ENCODE measurements at places on chromosomes 2 and 18.

GRCh38 chr2:190052307-190052706, 10.2 kb downstream of the MSTN start:
- no peak for DNase-seq

DNA sequence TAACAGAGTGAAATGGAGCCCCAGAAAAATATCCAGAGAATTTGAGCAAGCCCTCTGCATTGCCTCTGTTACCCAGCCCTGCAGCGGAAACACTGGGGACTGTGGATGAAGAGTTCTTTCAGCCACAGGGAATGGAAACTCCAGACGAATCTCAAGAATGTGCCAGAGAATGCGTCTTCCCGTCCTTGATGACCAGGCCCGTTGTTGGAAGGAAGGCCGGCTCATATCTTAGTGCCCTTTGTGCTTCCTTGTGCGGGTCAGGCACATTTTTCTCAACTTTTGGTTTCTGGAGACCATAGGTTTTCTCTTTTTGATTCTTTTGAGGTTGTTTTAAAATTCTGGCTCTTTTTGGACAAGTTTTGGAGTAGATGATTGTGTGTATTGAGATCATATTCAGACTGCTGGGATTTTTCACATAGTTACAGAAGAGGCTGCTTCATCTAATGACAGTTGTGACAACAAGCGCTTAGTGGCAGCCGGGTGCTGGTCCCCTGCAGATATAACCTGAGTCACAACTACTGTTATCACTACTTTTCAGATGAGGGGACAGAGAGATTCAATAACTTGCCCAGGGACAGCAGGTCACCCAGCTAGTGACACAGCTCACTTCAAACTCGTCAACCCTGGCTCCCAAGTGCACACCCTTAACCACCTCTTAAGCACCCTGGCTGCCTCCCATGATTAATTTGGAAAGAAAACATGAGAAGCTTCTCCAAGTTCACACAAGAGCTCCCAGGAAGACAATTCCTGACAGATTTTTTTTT, 15.7 kb downstream of the MAL start:
- DNase-seq, result peak; percentile 44

- no peak for DNase-seq
These were observed 18.1 kb downstream of the ABCB11 start for GRCh38 chr2:169012812-169013627.

DNA sequence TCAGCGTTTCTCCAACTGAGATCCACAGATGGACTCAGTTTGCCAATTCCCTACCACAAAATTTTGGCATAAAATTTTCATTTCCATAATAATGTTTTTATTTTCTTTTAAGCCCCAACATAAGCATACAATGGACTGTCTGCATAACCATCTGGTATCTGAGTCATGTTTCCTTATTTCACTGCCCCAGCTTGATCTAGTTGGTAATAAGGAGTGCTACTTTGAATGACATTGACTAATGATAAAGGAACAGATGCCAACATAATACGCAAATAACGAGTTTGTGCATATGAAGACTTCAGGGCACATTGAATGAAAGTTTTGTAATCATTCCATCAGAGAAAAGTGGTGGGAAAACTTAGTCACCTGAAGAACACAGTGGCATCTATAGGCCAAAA, 8.8 kb upstream of the MBD2 start:
- DNase-seq, result no peak

- DNase-seq, result no peak
These were observed 18.1 kb upstream of the ANTXR1 start for GRCh38 chr2:68994864-68995263.

DNA sequence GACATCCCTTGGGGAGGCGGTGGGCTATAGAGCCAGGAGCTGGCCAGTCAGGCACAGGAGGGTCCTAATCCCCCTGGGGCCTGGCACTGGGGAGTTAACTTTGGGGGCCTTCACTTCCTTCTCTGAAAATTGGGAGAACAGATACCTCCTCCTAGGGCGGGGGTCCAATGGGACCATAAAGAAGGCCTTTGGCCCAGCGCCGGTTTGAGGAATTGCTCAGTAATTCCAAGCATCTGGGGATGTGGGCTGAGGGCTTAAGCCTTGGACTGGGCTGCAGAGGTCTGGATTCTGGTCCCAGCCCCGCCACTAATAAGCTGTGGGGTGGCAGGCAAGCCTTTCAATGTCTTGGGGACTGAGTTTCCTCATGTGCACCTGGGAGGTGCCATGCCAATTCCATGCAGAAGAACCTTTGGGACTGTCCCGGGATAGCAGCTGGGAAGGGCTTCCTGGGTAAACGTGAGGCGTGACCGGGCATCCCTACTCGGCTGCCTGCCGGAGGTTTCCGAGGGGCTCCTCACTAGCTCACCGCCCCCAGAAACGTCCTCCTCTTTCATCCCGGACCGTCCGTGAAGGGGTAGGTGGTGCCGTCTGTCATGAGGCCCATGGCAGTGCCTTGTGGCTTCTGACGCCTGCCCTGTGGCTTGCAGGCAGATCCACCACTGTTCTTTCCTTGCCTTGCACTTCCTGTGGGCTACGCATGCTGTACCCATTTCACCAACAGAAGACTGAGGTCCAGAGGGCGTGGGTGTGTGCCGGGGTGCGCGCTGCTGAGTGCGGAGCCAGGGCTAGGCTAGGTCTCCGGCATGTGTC, 67.4 kb upstream of the HPCAL1 start:
- no peak for DNase-seq

GRCh38 chr2:26651799-26652198, 10.6 kb upstream of the CIB4 start:
- DNase-seq, result no peak

DNA sequence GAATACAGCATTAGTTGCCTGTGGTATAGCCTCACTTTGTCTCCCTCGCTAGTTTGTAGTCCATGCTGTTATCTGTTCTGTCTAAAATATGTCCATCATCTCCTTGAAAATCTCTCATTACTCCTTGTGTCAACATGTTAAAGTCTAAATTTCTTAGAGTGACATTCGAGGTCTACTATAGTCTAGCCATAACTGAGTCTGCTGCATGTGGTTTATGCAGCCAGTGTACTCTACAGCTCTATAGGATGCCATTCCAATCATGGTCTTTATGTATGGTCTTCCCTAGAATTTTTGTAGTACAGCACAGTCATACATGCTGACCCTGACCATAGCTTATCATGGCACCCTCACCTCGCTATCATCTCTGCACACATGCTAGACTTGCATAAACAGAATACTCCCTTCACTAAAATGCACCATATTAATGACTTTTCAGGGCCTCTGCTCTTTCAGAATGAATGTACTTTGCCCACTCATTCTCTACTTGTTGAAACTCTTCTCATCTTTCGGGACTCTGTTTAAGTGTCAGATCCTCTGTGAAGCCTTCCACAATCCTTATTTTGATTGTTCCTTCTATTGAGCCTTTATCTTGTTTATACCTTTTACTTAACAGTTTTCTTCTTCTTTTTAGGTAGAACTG, 12.8 kb downstream of the TANK start:
- DNase-seq, result peak; percentile 22

- DNase-seq, result no peak
These were observed 4.5 kb upstream of the RMDN2 start for GRCh38 chr2:37920570-37920969.

DNA sequence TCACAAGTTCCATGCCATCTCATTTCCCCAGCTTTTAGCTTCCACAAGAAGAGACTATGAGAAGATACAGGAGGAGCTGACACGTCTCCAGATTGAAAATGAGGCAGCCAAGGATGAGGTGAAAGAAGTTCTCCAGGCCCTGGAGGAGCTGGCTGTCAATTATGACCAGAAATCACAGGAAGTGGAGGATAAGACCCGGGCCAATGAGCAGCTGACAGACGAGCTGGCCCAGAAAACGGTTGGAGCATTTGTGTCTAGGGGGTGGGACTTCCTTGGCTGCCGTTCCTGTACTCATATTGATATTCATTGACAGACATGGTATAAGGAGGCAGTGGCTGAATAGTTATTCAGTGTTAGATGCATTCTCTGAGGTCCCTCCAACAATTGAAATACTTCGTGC, 57.2 kb upstream of the LYPD6B start:
- DNase-seq, result no peak

GRCh38 chr2:79128406-79128805, 8.1 kb downstream of the REG1A start:
- DNase-seq, result no peak

DNA sequence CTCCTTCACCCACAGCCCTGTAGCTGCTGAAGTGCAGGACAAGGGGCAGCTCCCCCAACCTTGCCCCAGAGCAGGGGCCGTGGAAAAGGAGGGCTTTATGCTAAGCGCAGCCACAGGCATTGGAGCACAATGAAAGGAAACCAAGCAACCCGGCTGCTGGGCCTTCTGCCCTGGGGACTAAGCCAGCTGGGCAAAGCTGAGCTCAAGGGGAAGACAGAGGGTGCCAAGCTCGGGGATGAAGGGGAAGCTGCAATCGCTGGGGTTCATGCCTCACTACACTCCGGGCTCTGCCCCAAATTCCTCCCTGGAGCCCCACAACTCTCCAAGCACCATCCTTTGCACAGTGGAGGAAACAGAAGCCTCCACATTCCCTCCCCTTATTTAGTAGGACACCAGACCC, 12.4 kb downstream of the SFXN5 start:
- DNase-seq, result no peak

DNA sequence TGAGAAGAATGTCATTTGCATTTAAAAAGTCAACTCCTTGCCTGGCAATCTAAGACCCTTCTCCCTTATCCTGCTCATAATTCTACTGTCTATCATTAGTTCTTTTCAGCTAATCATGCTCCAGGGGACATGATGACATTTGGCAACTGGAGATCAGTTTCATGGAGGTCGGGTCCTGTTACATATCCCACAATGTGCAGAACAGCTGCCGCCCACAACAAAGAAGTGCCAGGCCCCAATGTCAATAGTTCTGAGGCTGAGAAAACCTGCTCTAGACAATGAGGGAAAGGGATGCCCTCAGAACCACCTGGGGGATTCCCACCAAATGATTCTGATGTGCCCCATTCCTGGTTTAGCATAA, 53.4 kb upstream of the IL1RL1 start:
- DNase-seq, result no peak

DNA sequence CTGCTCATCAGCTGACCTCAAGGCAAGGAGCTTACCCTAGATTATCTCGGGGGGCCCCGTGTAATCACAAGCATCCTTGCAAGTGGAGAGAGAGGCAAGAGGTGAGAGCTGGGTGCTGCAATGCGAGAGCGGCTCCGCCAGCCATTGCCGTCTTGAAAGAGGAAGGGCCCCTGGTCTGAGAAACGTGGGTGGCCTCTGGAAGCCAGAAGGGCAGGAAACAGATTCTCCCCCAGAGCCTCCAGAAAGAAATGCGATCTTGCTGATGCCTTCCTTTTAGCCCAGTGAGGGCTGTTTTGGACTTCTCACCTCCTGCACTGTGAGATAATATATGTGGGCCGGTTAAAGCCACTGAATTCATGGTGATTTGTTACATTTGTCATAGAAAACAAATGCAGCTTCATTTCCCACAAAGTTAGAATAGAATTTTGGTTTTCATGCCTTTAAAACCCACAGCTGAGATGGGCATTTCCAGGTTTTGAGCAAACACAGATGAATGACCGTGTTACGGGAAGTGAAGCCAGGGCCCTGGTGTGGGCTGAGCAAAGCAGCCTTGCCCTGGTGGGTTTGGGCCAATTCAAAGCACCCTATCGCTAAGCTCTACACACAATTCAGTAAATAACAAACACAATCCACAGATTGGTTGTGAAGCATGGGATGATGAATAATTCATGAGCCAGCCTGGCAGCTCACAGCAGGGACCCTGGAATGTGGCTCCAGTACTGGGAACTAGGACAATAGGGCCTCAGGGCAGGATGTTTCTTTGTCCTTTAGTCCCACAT, 319.9 kb upstream of the HS6ST1 start:
- DNase-seq, result no peak

DNA sequence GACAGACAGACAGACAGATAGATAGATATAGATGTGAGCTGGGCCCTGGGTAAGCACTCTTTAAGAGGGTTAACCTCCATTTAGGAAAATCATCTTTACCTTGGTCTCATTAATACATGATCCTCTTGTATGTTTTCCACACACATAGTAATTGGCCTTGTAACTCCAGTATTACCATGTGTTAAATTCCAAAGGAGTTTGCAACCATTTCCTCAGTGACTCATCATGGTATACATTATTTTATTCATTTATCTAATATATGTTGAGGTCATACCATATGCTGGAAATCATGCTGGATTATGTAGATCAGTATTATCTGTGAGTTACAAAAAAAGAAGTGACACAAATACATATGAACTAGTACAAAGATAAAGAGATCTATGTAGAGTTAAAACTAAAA, 504.3 kb downstream of the DCC start:
- no peak for DNase-seq

- DNase-seq, result no peak
These were observed 23.7 kb upstream of the MMADHC start for GRCh38 chr2:149611100-149611820.

GRCh38 chr2:156615836-156616322, 179.7 kb downstream of the GPD2 start:
- no peak for DNase-seq
